ENCODE measurements at places on chromosomes 7 and 10.

DNA sequence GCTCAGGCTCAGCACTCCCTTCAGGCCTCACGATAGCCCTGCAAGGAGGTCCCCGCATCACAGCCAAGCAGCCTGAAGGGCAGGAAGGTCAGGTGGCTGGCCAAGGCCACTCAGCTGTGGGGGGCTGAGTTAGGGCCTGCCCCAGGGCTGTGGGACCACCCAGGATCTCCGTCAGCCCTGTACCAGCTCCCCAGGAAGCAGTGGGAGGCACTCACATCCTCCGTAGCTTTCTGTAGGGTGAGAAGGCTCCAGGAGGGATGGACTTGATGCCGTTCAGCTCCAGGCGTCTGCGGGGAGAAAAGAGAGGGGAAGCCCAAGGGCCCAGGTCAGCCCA is 125.9 kb downstream of the SLIT1 start:
- DNase-seq: no peak

GRCh38 chr7:111485701-111486380 is 76.5 kb downstream of the IMMP2L start:
- no peak for DNase-seq

- no peak for DNase-seq
These were observed 37.6 kb downstream of the AKR1C4 start for GRCh38 chr10:5234106-5234860.

GRCh38 chr7:38222481-38223096 is 44.5 kb downstream of the STARD3NL start:
- DNase-seq: no peak

GRCh38 chr7:138245682-138246081 is 169.4 kb downstream of the AKR1D1 start:
- DNase-seq: no peak

Data from activated naive CD8-positive, alpha-beta T cell treated with anti-CD3 and anti-CD28 coated beads, Interleukin-2, amount 50 U/mL, for 24 hours (primary cell).